Activated T-helper 1 cell treated with anti-CD3 and anti-CD28 coated beads, Interleukin-12 subunit alpha, Interleukin-12 subunit beta, Interleukin-2, Interleukin-4 antibody, amounts not matched to agents 30 ng/mL and 10 ng/mL and 1 ng/mL, durations not matched to agents 14 hours and 24 hours and 36 hours (primary cell): ENCODE measurements at places on chromosomes 5 and 9.
A peak's percentile ranks its signal among the peaks of the same experiment; 100 is the strongest.

- DNase-seq, result no peak
These were observed 14.9 kb downstream of the NIPSNAP3B start for GRCh38 chr9:104778802-104779201.

- no peak for DNase-seq
These were observed 77.4 kb downstream of the SEC61B start for GRCh38 chr9:99299211-99300102.

DNA sequence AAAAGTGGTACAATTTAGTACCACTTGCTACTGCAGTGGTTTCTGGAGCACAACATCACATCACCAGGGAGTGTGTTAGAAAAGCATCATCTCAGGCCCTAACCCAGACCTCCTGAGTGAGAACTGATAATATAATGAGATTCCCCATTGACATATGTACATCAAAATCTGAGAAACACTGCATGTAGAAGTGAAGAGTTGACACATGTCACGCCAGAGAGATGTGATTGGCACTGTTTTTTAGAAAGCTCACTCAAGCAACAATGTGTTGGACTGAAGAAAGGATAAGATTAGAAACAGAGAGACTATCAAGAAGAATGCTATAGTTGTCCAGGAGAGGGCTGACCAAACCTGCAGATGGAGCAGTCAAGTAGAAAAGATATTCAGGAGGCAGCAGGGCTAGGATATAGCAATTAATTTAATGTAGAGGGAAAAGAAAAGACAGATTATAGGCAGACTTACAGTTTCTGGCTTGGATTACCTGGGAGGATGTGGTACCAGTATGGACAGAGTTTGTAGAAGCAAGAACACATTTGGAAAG is 324.4 kb upstream of the ADAMTSL1 start:
- no peak for DNase-seq

- no peak for DNase-seq
These were observed 486.8 kb downstream of the PSAT1 start for GRCh38 chr9:78783743-78784142.

- DNase-seq, result no peak
These were observed 6.1 kb upstream of the ERMP1 start for GRCh38 chr9:5838884-5839571.

DNA sequence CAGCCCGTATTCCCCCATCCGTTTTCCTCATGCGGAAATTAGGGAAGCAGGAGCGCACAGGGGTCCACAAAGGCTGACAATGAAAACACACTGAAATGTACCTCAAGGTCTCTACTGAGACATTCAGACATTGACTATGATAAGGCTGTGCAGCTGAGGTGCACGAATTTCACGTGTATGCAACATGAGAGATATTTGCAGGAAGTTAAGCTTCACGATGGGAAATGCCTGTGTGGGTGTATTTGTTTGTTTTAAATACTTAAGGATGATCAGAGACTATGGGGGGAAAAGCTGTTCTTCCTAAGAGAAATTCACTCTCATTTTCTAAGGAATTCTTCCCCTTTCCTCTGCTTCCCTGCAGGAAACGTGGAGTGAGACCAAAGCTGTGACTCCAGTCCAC is 2.6 kb upstream of the SPATA31E1 start:
- DNase-seq, result no peak

GRCh38 chr5:122352331-122352730 is 40.3 kb downstream of the SNCAIP start:
- DNase-seq, result no peak

DNA sequence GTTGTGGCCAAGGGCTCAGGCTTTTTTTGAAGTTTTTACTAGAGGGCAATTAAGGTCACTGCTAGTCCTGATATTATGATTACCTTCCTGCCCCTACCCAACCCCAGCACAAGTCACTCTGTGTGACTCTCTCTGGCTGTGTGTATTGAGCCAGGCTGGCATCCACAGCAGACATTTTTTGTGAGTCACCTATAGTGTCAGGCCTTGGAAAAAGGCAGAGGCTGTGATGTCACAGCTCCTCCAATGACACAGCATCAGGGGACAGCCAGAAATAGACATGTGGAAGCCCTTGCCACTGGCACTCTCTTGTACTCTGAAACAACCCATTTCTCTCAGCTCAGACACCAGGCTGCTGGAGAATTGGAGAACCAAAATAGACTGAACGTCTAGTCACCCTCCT is 145.4 kb downstream of the NMUR2 start:
- DNase-seq, result no peak

- DNase-seq, result no peak
These were observed 270.6 kb downstream of the FAM170A start for GRCh38 chr5:119899981-119900380.

DNA sequence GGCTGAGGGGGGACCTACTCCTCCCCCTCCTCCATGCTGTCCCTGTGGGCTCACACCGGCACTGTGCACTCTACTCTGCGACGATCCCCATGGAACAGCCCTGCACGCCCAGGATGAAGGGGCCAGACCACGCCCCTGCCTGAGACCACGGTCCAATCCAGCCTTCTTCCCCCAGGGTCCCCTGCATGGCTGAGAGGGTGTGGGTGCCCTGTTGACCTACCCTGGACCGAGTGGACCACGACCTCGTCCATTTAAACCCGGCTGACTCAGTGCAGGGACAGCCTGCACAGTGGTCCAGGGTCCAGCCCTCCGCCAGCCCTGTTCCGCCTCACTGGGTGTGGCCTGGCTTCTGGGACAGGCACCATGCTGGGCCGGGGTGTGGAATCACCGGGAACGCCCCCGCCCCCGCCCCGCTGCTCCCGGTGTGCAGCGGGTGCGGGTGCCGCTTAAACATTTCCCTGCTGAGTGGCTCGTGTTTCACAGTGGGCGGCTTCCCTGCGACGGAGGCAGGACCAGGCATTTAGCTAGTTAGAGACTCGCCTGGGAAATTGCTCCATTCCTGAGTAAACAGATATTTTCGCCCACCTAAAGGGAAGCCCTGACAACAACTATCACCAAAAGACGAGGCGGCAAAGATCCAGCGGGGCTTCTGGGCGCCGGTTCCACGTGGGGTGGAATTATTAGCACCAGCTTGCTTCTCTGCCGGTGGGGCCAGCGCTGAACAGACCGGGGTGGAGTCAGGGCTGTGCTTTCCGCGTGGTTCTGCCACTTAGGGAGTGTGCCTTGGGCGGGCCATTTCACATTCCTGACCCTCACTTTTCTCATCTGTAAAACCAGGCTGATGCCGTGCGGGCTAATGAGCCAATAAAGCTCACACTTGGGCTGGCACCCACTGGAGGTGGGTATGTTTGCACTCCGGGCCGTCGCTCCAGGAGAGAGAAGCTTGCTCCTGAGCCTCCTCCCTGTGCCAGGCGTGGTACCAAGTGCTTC is 22.6 kb downstream of the DBH start:
- no peak for DNase-seq

- DNase-seq, result peak; percentile 59
These were observed 65.3 kb downstream of the RXRA start for GRCh38 chr9:134391319-134392231.

GRCh38 chr9:114119242-114120191 is 20.4 kb upstream of the KIF12 start:
- DNase-seq, result no peak

GRCh38 chr5:140216478-140217074 is 41.6 kb downstream of the CYSTM1 start:
- no peak for DNase-seq

- no peak for DNase-seq
These were observed 503.6 kb upstream of the PAPPA start for GRCh38 chr9:115649991-115650472.

DNA sequence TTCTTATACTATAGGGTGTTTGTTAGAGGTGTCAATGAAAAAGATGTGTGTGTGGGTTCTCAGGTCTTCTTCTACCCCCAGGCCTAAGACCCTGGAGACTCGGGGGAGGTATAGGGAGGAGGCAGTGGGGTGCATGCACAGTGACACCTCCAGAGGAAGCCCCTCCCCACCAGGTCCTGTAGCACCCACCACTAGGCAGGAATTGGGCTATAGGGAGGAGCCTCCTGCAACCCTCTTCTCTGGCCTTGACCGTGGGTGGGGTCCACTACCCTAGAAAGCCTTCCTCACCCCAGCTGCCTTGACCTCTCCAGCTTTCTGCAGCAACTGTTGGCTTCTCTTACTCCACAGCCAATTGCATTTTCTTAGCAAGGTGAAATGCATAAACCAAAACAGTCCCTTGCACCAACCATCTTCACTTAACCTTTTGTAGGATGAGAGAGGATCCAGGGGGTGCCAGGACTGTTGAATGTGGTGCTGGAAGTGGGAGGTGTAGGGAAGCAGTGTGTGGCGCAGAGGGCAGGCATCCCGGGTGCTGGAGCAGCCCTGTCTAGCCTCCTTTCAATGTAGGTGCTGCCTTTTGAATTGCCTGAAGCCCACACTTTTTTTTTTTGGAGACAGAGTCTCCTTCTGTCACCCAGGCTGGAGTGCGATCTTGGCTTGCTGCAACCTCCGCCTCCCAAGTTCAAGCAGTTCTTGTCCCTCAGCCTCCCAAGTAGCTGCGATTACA is 128.5 kb downstream of the RGS3 start:
- no peak for DNase-seq

DNA sequence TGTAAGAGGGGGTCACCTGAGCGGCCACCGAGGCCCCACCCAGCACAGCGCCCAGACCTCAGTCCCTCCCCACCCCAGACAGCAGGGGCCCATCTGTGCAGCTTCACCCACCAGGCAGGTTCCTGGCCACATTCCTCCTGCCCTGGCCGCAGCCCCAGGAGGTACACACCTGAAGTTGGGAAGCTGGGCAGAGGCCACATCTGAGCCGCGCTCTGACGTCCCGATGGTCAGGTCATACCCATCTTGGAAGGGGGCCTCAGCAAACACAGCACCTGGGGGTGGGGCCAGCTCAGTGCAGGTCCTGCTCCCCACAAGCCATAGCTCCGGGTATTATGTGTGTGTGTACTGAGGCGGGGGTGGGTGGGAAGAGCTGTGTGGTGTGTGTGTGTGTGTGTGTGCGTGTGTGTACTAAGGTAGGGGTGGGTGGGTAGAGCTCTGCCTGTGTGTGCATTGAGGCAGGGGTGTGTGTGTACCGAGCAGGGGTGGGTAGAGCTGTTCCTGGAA is 5.6 kb downstream of the SPOUT1 start:
- DNase-seq, result no peak

DNA sequence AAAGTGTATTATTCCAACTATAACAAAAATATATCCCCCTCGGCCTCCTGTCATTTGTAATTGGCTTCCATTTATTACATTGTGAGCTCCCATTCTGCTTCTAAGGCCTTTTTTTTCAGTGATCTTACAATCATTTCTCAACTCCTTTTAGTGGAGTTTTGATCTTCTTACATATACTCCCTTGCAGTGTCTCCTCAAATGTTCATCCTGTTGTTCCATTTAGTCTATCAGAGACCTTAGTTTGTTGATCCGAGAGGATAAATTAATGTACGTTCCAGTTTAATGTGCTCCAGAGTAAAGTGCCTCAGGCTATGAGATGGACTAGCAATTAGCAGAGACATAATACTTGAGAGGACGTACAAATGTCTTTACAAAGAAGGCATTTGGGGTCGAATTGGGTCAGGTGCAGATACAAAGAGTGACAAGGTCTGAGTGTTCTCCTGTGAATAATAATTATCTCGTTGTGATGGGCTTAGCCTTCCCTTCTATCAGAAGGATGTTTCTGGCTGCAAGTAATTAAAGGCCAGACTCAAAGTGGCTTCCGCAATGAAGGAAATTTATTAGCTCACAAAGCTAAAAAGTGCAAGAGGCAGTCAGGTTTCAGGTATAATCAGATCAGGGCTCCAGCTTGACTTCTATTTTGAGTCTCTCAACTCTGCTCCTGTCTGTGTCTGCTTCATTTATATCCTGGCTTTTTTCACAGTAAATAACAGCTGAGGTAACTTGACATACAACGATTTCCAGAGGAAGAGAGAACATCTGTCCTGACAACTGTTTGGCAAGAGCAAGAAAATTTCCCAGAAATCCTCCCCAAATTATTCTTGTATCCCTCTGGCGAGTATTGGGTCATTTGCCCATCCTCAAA is 30.1 kb downstream of the ARRDC3 start:
- no peak for DNase-seq

- no peak for DNase-seq
These were observed 90.6 kb upstream of the MIER3 start for GRCh38 chr5:57042524-57042931.

DNA sequence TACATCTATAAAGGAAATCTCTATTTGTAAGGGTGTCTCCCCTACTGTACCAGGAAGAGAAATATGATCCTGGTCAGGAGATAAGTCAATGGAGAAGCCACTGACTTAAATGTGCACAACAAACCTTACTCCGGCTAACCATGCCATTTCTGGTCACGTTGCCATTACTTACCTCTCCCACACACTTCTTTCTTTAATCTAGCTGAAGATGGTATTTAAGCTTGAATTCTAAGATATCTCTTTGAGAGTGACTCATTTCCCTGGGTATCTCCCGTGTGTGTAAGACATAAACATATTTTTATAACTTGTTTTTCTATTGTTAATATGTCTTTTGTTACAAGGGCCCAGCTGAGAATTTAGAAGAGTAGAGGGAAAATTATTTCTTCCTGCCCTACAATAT is 296.6 kb downstream of the SEMA5A start:
- DNase-seq, result no peak

- DNase-seq, result no peak
These were observed 245.5 kb downstream of the AUH start for GRCh38 chr9:91116211-91116610.

DNA sequence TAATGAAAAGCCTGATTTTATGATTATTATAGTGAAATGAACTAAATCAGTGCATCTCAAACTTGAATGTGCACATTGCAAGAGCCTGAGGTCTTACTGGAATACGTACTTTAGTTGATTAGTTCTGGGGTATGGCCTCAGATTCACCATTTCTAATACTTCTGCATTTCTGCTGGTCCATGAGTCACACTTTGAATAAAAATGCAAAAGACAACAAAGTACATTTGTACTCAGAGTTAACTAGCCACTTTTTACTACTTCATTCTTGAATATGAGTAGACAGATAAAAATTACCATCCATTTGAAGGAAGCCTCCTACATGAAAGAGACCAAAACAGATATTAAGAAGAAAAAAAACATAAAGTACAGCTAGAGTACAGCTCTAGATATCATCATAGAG is 27.1 kb upstream of the PRR16 start:
- DNase-seq, result no peak

DNA sequence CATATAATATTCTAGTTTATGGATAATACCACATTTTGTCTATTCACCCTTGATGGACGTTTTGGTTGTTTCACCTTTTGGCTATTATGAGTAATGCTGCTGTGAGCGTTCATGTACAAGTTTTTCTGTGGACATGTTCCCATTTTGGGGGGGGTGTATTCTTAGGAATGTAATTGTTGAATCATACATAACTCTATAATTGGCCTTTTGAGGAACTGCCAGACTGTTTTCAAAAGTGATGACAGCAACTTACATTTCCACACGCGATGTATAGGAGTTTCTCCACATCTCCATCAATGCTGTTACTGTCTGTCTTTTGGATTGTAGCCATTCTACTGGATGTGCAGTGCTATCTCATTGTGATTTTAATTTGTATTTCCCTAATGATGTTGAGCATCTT is 69.8 kb downstream of the SLC46A2 start:
- no peak for DNase-seq

DNA sequence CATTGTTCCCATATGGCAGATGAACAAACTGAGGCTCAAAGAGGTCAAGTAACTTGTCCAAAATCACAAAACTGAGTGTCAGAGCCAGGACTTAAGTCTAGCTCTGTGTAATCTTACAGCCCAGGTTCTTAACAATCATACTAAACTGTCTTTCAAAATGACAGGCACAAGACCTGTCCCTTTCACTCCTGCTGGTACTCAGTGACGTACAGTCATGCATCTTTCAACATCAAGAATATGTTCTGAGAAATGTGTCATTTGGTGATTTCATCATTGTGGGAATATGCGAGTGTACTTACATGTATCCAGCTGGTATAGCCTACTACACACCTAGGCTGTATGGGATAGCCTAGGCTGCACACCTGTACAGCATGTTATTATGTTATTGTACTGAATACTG is 646.8 kb upstream of the WWC1 start:
- DNase-seq, result no peak
